ENCODE measurements at places on chromosomes 4 and X. TPM values are rescaled to one million over a fixed set of nuclear protein-coding genes. Genes with fewer than 3 reads are reported as not detected.

DNA sequence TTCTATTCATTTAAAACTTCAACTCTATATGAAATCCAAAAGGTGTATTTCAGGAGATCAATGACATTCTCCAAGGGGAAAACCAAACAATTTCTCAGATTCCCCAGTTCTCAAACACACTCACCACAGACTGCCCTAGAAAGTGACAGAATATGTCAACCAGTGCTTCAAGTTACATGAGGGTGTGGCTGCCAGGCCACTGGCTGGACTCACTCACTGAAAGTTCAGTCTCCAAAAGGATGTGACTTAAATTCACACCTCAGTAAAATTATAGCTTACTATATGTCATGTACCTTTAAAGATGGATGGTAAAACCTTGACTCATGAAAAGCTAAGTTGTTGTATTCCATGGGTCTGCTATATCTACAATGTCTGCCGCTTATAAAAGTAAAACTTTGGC is 7.3 kb downstream of the INPP4B start:
- no peak for DNase-seq

- DNase-seq: no peak
Observed at GRCh38 chrX:102784550-102784949, 64.0 kb downstream of the GPRASP3 start.

GRCh38 chrX:793216-793770 is 162.7 kb downstream of the SHOX start:
- no peak for DNase-seq

The SLC16A2 gene
- polyA plus RNA-seq: 1.6 TPM

DNA sequence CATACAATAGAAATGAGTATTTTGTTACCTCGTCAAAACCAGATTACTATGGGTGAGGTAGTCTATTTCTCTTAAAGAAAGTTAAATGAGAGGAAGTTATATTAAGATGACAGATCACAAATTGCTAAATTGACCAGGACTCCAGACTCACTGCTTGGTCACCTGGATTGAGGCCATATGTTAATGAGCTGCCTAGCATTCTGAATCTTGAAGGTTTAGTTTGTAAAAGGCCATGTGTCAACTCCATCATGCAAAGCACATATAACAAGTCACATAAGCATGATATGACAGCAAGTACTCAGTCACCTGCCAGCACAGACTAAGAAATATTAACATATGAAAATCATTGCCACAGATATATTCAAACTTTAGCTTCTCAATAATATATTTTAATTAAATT is 72.6 kb downstream of the EPHA5 start:
- no peak for DNase-seq

DNA sequence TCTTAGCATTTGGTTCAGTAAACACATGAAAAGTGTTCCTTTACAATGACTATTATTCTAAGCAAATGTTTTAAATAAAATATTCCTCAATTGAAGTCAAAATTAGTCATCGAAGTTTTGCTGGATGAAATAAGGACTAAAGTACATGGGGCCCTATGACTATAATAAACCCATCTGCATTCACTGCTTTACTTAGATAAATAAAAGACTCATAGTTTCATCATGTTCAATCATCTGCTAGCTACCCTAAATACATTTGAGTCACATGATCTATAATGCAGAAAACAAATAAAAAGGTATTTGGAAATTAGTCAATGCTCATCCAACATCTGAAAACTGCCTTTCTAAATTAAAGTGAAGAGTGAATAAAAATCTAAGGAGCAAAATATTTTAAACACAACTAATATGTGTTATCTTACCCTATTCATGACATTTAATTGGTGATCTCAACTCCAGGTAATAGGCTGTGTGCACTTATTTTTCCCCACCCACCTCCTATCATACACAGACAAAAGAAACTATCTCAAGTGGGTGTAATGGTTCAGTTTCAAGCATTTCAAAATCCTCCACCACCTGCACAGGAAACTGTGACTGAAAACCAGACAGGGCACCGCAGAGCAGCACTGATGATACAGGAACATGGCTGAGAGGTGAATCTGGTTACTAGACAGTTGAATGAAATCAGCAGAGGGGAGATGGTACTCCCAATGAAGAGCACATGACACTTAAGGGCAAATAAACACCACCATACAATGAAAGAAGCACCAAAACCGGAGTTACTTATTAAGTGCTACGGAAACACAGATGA is 78.6 kb downstream of the CAMK2D start:
- DNase-seq: no peak

GRCh38 chr4:162952232-162952631 is 214.5 kb downstream of the NAF1 start:
- no peak for DNase-seq

GRCh38 chr4:39526765-39527295 is 409 bp downstream of the UGDH start:
- no peak for DNase-seq

DNA sequence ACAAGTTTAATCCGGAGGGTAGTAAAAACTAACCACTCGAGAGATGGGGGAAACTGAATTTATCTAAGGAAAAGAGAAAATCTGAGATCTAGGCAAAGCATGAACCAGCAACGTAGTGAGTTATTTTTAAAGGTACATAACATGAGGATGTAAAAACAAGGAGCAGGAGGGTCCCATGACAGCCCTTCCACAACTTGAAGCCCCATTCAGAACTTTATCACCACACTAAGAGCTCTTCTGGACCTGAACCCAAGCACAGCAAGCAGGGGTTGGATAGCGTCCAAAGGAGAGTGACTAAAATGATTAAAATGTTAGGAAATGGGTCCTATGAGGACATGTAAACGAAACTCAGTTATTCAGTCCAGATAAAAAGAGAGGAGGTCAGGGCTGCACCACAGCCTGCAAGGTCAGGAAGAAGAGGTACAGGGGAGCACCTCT is 16.2 kb downstream of the SH3RF1 start:
- DNase-seq: no peak

DNA sequence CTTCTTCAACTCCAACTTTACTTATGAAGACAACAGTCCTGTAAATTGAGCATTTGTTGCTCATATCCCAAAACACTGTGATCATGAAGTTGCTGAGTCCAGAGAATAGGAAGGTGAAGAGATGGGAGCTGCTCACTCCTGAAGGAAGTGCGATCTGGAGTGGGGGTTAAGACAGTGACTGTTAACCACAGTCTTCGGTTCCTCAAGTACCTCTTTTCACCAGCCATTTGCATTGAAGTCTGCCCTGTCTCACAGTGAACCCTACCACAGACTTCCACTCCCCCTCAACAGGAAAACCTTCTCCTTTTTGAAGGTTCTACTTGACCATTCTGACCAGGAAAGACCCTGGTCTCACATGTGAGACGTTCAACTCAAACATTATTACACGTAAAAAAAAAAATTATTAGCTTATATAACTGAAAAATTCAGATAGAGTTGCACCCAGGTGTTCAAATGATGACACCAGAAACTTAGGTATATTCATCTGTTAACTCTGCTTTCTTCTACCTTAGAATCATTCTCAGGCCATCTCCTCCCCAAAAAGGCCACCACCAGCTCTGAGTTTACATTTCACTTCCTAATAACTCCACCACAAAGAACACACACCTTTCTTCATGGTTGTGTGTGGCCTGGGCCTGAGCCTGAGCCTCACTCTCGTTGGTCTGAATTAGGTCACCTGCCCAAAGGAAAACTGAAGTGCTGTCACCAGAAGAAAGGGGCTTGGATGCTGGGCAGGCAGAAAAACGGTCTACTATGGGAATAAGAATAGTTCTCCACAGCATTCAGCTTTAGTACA is 199.2 kb downstream of the DCTD start:
- DNase-seq: no peak

The TMSB15C gene
- 1.3 TPM for polyA plus RNA-seq

DNA sequence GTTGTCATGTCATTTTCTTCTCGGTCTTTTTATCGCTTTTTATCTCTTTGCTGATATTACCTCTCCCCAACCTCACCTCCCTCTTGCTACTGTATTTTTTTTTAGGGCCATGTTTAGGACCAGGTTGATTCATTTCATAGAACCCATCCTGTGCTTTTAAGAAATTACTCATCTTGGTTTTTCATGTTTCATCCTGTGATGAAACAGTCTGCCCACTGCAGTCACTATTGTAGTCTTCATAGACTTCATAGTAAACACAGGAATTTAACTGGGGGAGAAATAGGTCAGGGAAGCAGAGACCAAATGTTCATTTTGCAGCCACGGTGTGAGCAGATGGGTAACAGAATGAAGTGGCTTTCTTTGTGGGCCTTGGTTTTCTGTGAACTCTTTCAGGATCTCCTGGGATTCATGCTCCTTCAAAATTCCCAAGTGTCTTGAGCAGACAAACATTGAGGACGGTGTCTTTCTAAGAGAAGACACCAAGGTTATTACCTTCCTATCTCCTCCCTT is 161.8 kb downstream of the NAA11 start:
- DNase-seq: no peak
